ENCODE measurements at places on chromosomes 5 and 9.
A peak's percentile ranks its signal among the peaks of the same experiment; 100 is the strongest.

DNA sequence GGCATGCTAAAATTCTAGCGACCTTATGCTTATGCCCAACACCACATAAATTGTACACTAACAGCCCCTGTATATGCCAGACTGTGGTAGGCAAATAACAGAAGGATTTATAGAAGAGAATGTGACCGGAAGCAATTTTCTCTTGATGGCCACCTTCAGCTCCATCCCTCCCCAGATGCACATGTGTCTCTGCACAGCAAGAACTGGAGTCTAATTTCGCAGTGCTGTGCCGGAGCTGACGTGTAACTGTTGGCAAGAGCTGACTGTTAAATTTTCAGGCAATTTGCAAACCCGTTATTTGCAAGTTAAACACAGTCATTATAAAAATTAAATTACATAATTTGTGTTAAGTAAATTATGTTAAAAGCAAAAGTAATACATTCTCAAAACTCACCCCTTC is 48.4 kb downstream of the PCA3 start:
- DNase-seq: no peak

- DNase-seq: no peak
Observed at GRCh38 chr5:30808996-30809395, 384.5 kb upstream of the CDH6 start.

DNA sequence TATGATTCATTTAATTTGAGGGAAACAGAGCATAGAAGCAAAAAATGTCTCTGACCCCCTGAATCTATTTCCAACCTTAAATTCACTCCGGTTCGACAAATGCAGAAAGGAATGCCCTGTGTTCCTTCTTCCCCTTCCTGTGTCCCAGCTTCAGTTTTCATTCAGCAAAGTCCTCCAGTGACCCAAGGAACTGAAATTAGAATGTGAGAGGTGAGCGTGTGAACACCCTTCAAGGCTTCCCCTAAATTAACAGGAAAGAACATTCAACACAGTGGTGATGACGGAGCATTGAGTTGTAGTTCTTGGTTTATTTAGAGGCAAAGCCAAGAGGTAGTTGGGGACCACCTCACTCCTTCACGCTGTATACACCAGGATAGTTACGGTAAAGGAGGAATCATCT is 97.6 kb upstream of the CTSL start:
- DNase-seq: no peak

DNA sequence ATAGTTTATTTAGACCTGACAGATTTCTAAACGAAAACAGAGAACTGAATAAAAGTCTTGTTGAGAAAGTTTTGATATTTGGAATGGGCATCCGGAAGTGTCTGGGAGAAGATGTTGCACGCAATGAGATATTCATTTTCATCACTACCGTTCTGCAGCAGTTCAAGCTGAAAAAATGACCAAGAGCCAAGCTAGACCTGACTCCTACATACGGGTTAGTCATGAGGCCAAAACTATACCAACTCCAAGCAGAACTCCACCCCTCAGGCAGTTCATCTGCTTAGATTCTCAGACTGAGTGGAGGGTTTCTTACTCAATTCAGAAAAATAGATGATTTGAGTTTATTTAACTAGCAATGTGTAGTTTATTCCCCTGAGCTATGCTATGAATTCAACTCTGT is 95.4 kb upstream of the ANXA1 start:
- no peak for DNase-seq

- no peak for DNase-seq
Observed at GRCh38 chr5:6652025-6652424, 18.8 kb downstream of the SRD5A1 start.

- DNase-seq: peak; percentile 59
Observed at GRCh38 chr5:141529002-141529401, 40.1 kb downstream of the PCDHGC5 start.

GRCh38 chr5:137470111-137470920 is 28.8 kb downstream of the SPOCK1 start:
- DNase-seq: peak; percentile 72

DNA sequence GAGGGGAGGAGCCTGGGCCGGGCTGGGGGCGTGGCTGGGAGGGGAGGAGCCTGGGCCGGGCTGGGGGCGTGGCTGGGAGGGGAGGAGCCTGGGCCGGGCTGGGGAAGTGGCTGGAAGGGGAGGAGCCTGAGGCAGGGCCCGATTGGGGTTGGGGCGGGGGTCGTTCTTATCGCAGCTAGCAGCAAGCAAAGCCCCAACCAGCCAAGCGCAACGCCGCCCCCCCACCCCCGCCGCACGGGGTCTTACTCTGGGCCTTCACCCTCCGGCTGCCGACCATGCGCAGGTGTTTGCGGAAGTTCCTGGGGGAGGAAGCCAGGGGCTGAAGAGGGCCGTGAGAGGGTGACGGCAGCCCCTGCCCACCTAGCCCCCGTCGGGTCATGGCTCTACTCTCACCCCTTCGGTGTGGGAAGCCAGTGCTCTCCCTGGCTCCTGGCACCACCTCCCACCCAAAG is 5.0 kb downstream of the NSMF start:
- peak; percentile 68 for DNase-seq

- DNase-seq: no peak
Observed at GRCh38 chr5:151110122-151110681, 29.4 kb upstream of the TNIP1 start.

DNA sequence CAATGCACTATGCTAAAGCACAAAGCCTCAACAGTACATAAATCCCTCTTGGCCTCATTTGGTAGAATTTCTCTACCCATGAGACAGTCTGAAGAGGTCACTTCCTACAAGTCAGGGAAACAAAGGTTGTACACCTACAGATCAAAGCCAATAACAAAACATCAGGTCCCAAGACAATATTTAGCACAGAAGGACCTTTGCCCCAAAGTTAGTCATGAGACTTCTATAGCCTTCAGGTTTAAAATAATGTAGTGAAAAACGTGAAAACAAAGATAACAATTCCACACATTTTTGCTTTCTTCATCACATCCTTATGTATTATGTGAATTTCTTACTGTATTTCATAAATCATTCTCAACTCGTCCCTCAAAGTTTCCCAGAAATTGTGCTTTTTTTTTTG is 15.8 kb downstream of the AFF4 start:
- DNase-seq: no peak

GRCh38 chr5:84213861-84214260 is 170.8 kb downstream of the EDIL3 start:
- no peak for DNase-seq

- DNase-seq: no peak
Observed at GRCh38 chr9:10793306-10793705, 180.5 kb upstream of the PTPRD start.

GRCh38 chr9:2269778-2270177 is 254.6 kb downstream of the SMARCA2 start:
- no peak for DNase-seq

DNA sequence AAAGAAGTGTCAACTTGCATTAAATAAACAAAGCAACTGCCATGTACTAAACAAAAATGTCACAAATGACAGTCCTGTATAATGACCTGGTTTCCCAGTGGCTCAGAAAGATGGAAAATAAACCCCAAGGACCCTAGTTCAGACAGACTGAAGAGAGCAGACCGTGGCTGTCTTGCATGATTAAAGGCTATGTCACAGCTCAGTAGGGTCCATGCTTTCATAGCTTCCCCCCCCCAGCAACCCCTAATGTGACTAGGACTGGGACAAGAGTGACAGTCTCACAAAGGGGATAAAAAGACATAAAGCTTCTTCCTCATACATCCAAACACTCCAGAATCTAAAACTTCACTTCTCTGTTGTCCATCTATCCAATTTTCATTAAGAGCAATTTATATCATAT is 113.6 kb downstream of the NR6A1 start:
- no peak for DNase-seq

GRCh38 chr9:130396581-130396980 is 48.2 kb upstream of the ASS1 start:
- DNase-seq: no peak

DNA sequence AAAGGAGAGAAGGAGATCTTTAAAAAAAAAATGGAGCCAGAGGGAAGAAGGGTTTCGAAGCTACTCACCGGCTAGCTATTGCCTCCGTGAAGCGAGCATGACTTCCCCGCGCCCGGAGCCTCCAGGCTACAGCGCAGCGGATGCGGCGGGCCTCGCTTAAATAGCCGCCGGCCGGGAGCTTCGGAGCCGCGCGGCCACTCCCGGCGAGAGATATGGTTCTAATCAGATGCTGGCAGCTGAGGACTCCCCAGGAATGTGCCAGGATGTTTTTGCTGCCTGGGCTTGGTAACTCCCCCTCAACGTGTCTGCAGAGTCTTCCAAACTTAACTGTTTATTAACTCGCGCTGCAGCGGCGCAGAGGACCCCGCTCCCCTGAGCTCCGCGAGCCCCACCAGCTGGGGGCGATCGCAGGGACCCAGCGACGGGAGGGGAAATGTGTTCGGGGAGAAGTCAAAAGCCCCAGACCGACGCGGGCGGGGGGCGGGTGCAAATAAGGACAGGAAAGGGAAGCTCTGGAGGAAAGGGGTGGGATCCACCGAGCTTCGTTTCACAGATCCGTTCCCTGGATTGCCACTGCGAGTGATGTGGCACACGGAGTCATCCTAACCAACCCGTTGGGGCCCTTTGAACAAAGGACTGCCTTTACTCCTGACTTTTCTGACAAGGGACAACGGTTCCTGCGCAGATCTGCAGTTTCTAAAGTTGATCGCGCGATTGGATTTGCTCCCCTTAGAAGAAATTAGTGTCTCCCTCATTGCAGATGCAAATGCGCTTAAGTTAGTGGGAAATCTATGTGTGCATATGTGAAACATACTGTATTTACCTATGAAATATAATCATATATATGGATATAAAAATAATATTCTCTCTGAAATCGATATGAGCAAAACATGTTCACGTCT is at the start of gene DAB2:
Gene DAB2, minus strand, starts transcription at position 245 of the 902 bp plus-strand sequence. CDS start 30,660 bp downstream, outside the sequence.
- DNase-seq: peak; percentile 90

- DNase-seq: no peak
Observed at GRCh38 chr5:133799571-133800237, 168.7 kb downstream of the C5orf15 start.

GRCh38 chr5:146967646-146968045 is 89.1 kb upstream of the PPP2R2B start:
- DNase-seq: no peak

- DNase-seq: no peak
Observed at GRCh38 chr5:169781420-169782345, 144.6 kb downstream of the DOCK2 start.

GRCh38 chr9:15295761-15296405 is 11.1 kb downstream of the TTC39B start:
- no peak for DNase-seq

Data from psoas muscle (tissue), 8 donors.